ENCODE measurements at places on chromosomes 1 and 21. TPM values are rescaled to one million over a fixed set of nuclear protein-coding genes. Genes with fewer than 3 reads are reported as not detected.

DNA sequence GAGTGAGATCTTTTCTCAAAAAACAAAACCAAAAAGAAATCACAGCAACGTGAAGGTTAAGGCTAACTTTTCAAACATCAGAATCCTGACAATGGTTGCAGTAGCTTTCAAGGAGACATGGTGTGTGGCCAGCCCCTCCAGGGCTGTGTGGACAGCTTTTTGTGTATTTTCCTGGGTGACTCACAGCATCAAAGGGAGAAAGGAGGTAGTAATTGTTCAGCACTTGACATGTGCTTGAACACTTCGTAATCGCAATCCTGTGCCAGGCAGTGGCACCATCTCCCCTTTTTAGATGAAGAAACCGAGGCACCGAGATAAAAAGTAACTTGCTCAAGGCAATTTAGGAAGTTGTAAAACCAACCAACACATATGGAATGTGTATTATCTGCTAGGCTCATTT is 10.3 kb downstream of the NBL1 start:
- H3K4me3 ChIP-seq: no peak overlapping the region
- no peak for DNase-seq
- H3K36me3 ChIP-seq: no peaks in the 10 kb centered on the region
- H3K4me1 ChIP-seq: peaks cover 25% of the 10 kb centered on the region

DNA sequence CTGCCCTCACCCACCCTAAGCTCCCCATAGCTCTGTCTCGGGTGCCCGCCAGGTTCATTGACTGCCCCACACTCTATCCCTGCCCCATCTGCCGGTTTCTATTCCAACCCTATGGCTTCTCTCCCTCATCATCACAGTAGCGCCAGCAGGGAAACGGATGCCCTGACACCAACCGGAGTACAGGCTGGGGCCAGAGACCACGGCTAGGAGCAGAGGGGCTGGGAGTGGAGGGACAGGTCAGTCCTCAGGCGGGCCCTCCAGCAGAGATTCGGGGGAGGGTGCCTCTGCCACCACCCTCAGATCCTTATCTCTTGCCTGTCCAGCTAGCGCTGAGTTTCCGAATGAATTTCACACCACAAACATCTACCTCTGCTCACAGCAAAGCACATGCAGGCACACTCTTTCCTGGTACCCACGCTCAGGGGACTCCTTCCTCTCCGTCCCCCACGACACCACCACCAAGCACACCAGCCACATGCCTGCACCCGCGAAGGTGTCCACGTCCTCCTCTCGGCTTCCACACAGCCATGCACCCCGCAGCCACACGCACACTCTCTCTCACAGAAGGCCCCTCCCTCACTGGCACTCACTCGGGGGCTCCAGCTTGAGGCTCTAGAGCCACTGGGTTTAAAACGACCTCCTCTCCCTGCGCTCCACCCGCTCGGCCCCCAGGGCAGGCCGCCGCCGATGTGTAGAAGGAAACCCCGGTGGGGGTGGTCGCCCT is 7.2 kb downstream of the TAL1 start:
- peaks cover 6% of the 10 kb centered on the region for H3K4me1 ChIP-seq
- DNase-seq: no peak
- H3K27ac ChIP-seq: no peak overlapping the region
- H3K27me3 ChIP-seq: no peaks in the 10 kb centered on the region

Gene CD5L
- not detected for total RNA-seq

DNA sequence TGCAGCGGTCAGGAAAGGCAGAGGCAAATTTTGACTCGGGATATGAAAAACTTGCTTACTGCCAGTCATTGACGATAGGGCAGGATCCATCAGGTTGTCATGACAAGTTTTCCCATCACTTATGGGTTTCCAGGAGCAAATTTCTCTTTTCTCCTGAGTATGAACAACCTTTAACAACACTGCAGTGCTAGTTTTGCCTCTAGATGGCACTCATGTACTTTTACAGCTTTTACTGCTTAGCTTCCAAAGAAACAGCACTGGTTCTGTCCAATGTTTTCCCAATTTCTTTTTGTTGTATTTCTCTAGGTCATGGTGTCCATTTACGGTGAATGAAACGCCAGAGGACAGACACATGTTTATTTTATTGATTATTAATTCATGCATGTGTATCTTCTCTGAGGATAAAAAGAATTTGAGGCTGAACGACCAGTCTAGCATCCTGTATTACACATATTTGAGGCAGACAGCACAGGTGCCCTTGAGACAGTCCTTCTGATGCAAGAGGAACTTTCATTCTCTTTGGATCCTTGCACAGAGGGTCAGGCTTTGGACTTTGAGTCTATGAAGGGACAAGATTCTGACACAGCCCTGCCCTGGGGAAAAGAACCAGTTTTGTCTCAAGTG is 112.3 kb upstream of the TRABD2B start:
- no peak overlapping the region for H3K27ac ChIP-seq
- no peaks in the 10 kb centered on the region for H3K36me3 ChIP-seq
- DNase-seq: no peak
- H3K27me3 ChIP-seq: no peaks in the 10 kb centered on the region

DNA sequence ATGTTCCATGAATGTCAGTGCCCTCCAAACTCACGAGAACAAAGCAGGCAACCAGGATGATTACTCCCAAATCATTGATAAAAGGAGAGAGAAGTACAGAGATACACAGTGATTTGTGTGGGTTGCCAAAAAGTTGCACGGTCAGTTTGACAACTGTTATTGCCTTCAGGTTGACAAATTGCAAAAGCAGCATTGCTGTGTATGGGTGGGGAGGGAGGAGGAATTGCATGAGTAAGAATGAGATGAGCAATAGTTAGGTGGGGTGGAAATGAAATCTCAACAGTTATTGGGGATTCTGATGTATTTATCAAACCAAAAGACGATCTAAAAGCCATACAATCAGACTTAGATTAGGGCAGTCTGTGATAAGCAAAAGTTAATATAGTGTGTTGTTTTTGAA is 93.7 kb downstream of the NTMT2 start:
- DNase-seq: no peak
- H3K4me3 ChIP-seq: no peak overlapping the region
- no peaks in the 10 kb centered on the region for H3K36me3 ChIP-seq
- H3K4me1 ChIP-seq: no peaks in the 10 kb centered on the region
- no peak overlapping the region for H3K27ac ChIP-seq

GRCh38 chr1:66445492-66446181 is 88.3 kb upstream of the SGIP1 start:
- DNase-seq: no peak
- no peaks in the 10 kb centered on the region for H3K36me3 ChIP-seq
- no peak overlapping the region for H3K27ac ChIP-seq
- H3K27me3 ChIP-seq: no peaks in the 10 kb centered on the region
- no peak overlapping the region for H3K4me3 ChIP-seq

DNA sequence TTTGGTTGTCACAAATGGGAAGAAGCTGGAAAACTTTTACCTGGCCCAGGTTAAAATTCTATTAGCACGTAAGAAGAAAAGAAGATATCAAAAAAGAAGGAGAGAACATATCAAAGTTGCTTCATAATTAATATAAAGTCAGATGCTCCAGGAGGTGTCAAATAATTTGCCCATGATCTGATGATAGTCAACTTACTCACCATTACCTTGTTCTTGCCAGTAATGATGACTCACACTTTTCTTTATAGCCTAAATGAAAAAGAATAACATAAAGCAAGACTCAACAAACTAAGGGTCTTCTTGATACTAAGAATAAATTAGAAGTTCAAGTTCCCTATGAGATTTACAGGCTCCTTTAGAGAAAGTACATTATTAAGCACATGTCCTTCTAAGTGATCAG is 580.4 kb downstream of the TTLL7 start:
- DNase-seq: no peak
- no peaks in the 10 kb centered on the region for H3K27me3 ChIP-seq
- H3K4me3 ChIP-seq: no peak overlapping the region
- no peak overlapping the region for H3K27ac ChIP-seq
- H3K4me1 ChIP-seq: no peaks in the 10 kb centered on the region
- H3K36me3 ChIP-seq: no peaks in the 10 kb centered on the region

- no peak overlapping the region for H3K27ac ChIP-seq
- no peaks in the 10 kb centered on the region for H3K4me1 ChIP-seq
- H3K4me3 ChIP-seq: no peak overlapping the region
- no peaks in the 10 kb centered on the region for H3K27me3 ChIP-seq
- no peaks in the 10 kb centered on the region for H3K36me3 ChIP-seq
Observed at GRCh38 chr1:84086189-84086588, 57.9 kb upstream of the PRKACB start.

- DNase-seq: no peak
- no peaks in the 10 kb centered on the region for H3K4me1 ChIP-seq
- H3K4me3 ChIP-seq: no peak overlapping the region
- no peaks in the 10 kb centered on the region for H3K36me3 ChIP-seq
- H3K27ac ChIP-seq: no peak overlapping the region
Observed at GRCh38 chr1:216464489-216464888, 41.2 kb upstream of the USH2A start.

- H3K4me1 ChIP-seq: no peaks in the 10 kb centered on the region
- H3K4me3 ChIP-seq: no peak overlapping the region
- DNase-seq: no peak
- no peaks in the 10 kb centered on the region for H3K36me3 ChIP-seq
- no peak overlapping the region for H3K27ac ChIP-seq
- H3K27me3 ChIP-seq: no peaks in the 10 kb centered on the region
Observed at GRCh38 chr1:5009376-5010065, 355.1 kb downstream of the AJAP1 start.

GRCh38 chr1:181094416-181095212 is 6.1 kb downstream of the IER5 start:
- no peak overlapping the region for H3K27ac ChIP-seq
- DNase-seq: no peak
- H3K36me3 ChIP-seq: no peaks in the 10 kb centered on the region

- no peaks in the 10 kb centered on the region for H3K4me1 ChIP-seq
- no peaks in the 10 kb centered on the region for H3K27me3 ChIP-seq
- H3K4me3 ChIP-seq: no peak overlapping the region
- DNase-seq: no peak
Observed at GRCh38 chr1:237416924-237417655, 375.1 kb downstream of the RYR2 start.

DNA sequence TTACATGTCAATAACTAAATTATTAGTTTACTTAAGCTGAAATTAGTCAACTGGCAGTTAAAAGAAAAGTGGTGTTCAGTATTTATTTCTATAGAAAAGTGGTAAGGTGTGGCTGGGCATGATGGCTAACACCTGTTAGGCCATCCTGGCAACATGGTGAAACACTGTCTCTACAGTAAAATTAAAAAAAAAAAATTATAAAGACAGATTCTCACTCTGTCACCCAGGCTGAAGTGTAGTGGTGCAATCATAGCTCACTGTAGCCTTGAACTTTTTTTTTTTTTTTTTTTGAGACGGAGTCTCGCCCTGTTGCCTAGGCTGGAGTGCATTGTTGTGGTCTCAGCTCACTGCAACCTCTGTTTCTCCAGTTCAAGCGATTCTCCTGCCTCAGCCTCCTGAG is 32.9 kb downstream of the WNT4 start:
- H3K27ac ChIP-seq: peak overlapping the region; percentile 28
- DNase-seq: no peak
- no peak overlapping the region for H3K4me3 ChIP-seq
- no peaks in the 10 kb centered on the region for H3K36me3 ChIP-seq
- peaks cover 34% of the 10 kb centered on the region for H3K4me1 ChIP-seq

Gene S100A9
- 33.2 TPM for total RNA-seq

Gene CRNN
- total RNA-seq: not detected

Gene SLC9C2
- 1.7 TPM for total RNA-seq

Gene NTMT2
- not detected for total RNA-seq

DNA sequence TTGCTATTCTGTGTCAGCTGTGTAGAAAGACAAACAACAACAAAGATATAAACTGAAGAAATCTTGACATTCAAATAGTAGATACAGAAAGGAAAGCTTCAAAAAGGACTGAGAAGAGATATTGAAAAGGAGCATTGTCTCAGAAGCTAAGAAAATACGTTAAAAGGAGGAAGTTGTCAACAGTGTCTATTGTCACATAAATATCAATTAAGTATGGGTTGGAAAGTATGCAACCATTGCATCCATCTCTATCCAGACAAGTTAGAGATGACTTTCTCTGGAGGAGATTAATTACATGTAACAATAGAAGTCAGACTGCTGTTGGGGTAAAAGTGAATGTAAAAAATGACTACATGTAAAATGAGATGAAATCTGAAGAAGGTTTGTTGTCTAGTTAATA is 29.7 kb upstream of the BRINP3 start:
- H3K4me3 ChIP-seq: no peak overlapping the region
- no peak for DNase-seq
- no peaks in the 10 kb centered on the region for H3K36me3 ChIP-seq
- H3K27me3 ChIP-seq: no peaks in the 10 kb centered on the region
- no peaks in the 10 kb centered on the region for H3K4me1 ChIP-seq
- H3K27ac ChIP-seq: no peak overlapping the region

DNA sequence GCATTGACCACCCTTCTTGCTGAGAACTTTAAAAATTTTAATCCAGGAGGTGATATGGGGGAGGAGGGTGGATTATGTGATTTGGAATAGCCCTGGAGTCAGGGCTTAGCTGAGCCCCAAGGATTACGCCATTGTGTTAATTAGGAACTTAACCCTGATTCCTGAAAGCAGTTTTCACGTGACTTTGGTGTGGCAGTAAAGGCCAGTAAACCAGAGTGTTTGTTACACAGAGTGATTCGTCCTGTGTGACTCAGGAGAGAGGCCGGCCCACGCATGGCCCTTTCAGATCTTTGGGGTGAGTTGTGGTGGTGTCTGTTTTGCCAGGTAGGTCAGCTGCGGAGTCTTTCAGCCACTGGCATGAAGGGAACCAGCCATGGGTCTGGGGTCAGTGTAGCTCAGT is 107.6 kb downstream of the NOS1AP start:
- H3K4me3 ChIP-seq: no peak overlapping the region
- no peaks in the 10 kb centered on the region for H3K36me3 ChIP-seq
- no peak for DNase-seq
- H3K27me3 ChIP-seq: no peaks in the 10 kb centered on the region
- no peaks in the 10 kb centered on the region for H3K4me1 ChIP-seq
